ENCODE measurements at places on chromosomes 5 and 9.

- no peak for DNase-seq
Observed at GRCh38 chr9:122263699-122264349, 816 bp downstream of the RBM18 start.

DNA sequence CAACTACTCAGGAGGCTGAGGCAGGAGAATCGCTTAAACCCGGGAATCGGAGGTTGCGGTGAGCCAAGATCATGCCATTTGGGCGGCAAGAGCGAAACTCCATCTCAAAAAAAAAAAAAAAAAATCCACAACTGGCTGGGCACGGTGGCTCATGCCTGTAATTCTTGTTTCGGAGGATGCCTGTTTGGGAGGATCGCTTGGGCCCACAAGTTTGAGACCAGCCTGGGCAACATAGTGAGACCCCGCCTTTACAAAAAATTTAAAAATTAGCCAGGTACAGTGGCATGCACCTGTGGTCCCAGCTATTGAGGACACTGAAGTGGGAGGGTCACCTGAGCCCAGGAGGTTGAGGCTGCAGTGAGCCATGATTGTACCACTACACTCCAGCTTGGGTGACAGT is 1.9 kb upstream of the EIF4EBP3 start:
- DNase-seq = no peak

DNA sequence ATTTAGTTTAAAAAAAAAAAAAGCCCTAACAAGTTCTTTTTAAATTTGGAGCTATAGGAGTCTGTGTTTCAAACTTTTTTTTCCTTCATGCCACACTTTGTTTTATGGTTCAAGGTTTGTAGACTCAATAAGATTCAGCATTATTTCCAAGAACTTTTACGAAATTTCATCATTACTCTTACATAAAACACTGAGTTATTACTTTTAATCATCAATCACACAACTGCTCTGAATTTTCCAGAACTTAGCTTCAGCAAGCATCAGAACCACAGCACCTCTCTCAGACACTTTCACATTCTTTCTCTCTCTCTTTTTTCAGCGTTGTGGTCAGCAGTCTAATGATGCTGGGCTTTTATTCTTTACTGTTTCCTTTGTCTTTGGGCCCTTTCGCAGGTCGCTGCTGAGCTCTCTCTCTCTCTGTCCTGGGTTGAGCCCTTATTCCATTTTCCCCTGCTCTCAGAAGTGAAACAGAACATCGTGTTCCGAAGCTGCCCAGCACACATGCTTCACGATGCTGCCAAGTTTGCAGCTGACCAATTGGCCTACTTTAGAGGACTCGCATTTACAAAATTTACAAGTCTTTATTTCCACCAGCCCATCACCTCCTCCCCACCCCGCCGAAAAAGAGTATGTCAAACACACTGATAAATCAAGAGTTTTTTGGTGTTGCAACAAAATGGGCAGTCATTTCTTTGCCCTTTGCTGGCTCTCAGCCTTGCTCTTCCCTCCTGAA is 44.6 kb upstream of the PIK3R1 start:
- no peak for DNase-seq

DNA sequence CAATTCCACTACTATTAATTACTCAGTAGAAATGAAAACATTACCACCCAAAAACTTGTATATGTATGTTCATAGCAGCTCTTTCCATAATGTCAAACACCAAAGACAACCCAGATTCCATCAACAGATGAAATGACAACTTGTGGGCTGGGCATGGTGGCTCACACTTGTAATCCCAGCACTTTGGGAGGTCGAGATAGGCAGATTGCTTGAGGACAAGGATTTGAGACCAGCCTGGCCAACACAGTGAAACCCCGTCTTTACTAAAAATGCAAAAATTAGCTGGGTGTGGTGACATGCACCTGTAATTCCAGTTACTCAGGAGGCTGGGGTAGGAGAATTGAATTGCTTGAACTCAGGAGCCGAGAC is 11.5 kb downstream of the UIMC1 start:
- no peak for DNase-seq

GRCh38 chr9:138122201-138122600 is 244.6 kb downstream of the CACNA1B start:
- no peak for DNase-seq

GRCh38 chr9:99796231-99796630 is 25.5 kb upstream of the NR4A3 start:
- no peak for DNase-seq

GRCh38 chr5:65926276-65926783 is at the start of gene ERBIN:
Gene ERBIN, plus strand, starts transcription at chr5:65926575. Its CDS starts 66,144 bp downstream, at chr5:65992719.
- peak; percentile 92 for DNase-seq

DNA sequence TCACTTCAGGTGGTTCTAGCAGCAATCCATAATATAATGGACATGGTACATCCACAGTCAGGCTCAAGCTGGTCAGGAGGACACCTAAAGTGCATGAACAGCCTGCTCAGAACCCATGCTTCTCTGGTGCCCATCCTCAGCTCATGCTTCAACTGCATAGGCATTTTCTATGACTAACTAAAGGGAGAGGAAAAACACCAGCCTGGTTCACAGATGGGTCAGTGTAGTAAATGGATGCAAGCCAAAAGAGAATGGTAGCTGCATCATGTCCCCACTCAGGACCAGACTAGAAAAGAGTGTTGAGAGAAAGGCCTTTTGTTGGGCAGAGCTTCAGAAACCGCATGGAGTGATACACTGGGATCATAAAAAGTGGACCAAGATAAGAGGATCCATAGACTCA is 556.6 kb downstream of the TLE1 start:
- DNase-seq = no peak

GRCh38 chr5:78587775-78588291 is 60.7 kb downstream of the LHFPL2 start:
- DNase-seq = no peak

DNA sequence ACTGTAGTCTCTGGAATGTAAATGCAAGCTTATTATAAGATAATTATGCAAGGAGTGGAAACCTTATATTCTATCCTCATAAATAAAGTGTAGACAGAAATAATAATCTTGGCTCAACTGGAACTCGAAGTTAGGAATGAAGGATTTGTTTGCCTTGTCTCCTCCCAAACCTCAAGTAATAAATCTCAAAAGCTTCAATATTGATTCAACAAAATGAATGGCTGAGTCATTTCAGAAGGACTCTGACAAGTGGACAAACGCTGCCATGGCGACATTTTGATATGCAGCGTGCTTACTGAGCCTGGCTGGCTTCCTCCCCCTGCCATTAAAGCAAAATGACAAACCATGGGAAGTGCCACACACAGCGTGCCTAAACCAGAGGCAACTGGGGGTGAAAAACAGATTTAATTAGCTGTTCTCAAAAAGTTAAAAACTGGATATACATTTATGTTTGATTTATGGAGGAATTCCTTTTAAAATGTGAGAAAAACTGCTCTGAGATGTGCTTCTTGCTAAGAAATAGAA is 10.5 kb upstream of the ADGRV1 start:
- no peak for DNase-seq

GRCh38 chr5:39100851-39101396 is 26.7 kb upstream of the RICTOR start:
- no peak for DNase-seq

DNA sequence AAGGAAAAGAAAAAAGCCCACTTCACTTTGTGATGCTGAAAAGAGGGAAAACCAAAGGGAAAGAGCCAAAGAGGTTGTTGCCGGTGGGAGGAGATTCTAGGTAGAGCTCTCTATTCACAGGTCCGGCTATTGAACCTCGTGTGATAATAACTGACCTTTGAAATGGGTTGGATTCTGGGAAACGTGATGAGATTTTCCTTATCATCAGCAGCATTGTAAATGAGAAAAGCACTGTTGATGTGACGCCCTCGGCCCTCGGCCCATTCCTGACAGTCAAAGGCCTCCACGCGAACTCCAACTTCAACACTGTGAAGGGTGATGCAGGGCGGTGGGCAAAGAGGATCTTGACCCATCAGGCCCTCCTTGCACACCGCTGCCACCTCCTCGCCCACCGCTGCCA is 43.3 kb downstream of the ZCCHC9 start:
- DNase-seq = no peak

- DNase-seq = no peak
Observed at GRCh38 chr9:108662091-108662875, 193.5 kb downstream of the ACTL7B start.

DNA sequence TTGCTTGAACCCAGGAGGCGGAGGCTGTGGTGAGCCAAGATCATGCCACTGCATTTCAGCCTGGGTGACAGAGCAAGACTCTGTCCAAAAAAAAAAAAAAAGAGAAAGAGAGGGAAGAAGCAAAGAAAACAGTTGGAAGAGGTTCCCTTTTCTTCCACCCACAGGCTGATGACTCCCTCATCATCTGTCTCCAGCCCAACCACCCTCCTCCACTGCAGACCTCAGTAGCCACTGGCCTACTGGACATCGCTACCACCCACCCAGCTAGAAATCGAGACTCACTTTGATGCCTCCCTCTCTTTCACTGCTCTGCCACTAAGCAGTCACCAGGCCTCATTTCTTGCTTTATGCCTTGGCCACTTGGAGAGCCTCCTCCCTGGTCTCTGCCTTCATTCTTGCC is 71.2 kb downstream of the NIPSNAP3B start:
- DNase-seq = no peak

GRCh38 chr5:1300581-1301083 is 5.8 kb upstream of the TERT start:
- DNase-seq = peak; percentile 50

- DNase-seq = peak; percentile 53
Observed at GRCh38 chr5:178545941-178546674, 44.1 kb downstream of the COL23A1 start.

DNA sequence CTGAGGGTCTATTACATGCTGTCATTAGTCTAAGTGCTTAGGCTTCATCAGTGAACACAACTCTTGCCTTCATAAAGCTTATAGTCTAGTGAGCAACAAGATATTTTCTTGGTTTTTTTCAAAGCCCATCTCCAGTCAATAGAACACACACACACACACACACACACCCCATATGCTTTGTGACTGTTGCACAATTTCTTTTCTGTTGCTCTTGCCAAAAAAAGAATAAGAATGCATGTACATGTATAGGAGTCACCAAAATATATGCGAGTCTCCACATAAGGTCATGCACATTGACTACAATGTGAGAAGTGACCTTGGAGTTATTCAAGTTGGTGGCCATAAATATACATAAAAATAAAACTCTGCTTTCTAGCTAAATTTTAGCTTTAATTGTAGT is 351.5 kb upstream of the TLE4 start:
- DNase-seq = no peak

- no peak for DNase-seq
Observed at GRCh38 chr5:125870256-125870655, 553.0 kb upstream of the GRAMD2B start.

DNA sequence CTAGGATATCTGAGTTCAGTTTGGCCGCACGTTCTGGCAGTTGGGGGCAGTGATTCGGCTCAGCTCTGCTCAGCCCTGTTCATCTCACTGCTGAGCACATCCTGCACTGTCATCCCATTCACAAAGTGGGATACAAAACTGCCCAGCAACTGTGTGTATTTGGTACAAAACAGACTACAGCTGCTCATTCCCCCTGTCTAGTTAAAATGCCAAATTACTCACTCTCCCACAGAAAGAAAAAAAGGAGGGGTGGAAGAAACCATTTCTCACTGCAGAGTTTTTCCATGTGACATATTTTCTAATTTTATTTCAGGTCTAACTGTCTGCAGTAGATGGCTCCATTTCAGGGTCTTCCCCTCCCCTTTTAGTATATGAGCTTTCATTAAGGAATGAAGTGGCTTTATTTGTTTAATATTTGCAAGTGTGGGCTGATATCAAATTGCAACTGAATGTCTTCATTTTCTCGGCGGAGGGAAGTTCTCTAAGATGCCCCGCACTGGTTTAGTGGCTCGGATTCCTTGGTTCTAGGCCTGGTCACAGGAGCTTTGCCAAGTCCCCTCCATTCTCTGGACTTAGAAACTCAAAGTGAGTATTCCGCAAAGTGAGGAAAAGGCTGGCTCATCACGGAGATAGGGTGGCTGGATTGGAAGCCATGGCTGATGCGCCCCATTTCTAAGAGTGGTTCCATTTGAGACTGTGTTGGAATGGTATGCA is 14.7 kb downstream of the COL15A1 start:
- no peak for DNase-seq

- DNase-seq = no peak
Observed at GRCh38 chr9:108800632-108801099, 55.1 kb downstream of the ACTL7B start.

GRCh38 chr9:100020121-100020795 is 78.5 kb downstream of the ERP44 start:
- no peak for DNase-seq

DNA sequence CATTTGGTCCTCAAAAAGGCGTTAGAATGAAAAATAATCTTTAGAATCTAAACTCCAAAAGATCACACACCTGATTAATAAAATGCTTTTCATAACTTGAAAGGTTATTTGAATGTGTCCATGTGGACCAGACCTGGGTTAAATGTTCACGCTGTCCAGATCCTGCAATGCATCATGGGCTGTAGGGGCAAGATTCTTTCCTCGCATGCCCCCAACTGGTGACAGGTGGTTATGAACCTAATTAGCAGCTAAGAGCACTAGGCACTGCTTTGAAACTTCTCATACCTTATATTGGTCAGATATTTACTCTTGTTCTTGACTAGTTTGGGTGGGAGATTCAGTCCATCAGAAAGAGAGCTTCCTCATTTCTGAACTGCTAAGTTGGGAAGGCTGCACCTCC is 19.3 kb upstream of the PIP5K1B start:
- DNase-seq = no peak

DNA sequence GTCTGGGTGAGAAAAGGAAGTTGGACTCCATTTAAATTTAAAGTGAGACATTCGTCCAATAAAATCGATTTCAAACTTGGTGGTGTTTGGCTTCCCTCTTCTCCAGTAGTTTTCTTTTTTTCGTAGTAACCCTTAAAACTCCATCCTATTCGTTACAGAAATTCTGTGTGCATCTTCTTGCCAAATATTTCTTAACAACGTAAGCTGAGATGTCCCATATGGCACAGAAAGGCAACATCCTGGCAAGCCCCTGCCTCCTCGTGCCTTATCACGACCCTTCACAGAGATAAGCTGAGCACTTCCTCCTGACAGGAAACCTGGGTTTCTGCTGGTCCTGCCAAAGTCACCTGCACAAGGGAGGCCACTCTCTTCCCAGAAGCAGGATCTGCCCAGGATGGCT is 11.8 kb upstream of the ADAMTS2 start:
- no peak for DNase-seq

- no peak for DNase-seq
Observed at GRCh38 chr5:17928581-17928981, 294.3 kb downstream of the TAF11L14 start.

GRCh38 chr5:24509943-24510342 is 134.8 kb downstream of the CDH10 start:
- DNase-seq = no peak

DNA sequence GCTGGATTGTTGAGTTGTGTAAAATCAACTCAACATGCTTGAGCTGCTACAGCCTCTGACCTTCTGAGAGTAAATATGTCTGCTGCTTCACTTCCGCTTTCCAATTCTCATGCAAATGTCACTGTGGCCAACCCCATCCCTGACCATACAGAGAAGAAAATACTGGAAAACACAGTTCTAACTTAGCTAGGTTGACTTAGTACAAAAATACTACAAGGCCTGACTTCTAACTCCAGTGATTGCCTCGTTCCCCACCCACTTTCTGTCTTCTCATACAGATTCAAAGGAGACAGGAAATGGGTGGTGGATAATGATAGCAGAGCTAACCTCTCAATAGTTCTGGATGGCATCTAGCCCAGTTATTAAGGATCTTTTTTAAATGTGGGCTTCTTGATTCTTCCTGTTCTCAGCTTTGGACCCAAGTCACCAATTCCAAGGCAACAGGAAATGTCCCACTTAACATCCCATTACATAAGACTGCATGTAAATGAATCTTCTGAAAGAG is 226.6 kb upstream of the SLC24A2 start:
- DNase-seq = no peak

Data from cardiac septum (tissue), 1 donor.